Thyroid gland (tissue), 4 donors: ENCODE measurements at places on chromosomes 7 and 10. TPM values are rescaled to one million over a fixed set of nuclear protein-coding genes. Genes with fewer than 3 reads are reported as not detected.

CALHM3 gene
- total RNA-seq, result not detected

TRIM50 gene
- total RNA-seq, result 1.0 TPM

LRRD1 gene
- total RNA-seq, result 0.29 TPM

CYP2W1 gene
- total RNA-seq, result not detected

GPNMB gene
- total RNA-seq, result 63.8 TPM

CACNA2D1 gene
- total RNA-seq, result 128 TPM

DNA sequence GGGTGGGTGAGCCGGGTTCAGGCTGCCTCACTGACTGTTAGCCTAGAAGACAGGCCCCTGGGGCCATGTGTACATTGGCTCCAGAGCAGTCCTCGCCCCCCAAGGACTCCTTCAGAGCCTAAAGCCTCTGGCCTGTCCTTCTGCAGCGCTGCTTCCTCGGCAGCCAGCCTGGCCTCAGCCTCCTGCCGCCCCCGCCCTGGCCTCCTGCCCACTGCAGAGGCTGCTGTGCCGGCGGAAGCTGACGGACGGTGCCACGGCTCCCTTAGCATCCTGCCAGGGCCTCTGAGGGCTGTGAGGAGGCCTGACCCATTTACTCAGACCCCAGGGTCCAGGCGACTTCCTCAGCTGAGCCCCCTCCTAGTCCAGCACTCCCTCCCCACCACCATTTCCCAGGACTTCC, 4.9 kb downstream of the SRRM3 start:
- H3K27me3 ChIP-seq, result no peaks in the 10 kb centered on the region
- no peaks in the 10 kb centered on the region for H3K36me3 ChIP-seq
- H3K4me1 ChIP-seq, result no peaks in the 10 kb centered on the region
- no peak for DNase-seq
- no peak overlapping the region for H3K4me3 ChIP-seq

DNA sequence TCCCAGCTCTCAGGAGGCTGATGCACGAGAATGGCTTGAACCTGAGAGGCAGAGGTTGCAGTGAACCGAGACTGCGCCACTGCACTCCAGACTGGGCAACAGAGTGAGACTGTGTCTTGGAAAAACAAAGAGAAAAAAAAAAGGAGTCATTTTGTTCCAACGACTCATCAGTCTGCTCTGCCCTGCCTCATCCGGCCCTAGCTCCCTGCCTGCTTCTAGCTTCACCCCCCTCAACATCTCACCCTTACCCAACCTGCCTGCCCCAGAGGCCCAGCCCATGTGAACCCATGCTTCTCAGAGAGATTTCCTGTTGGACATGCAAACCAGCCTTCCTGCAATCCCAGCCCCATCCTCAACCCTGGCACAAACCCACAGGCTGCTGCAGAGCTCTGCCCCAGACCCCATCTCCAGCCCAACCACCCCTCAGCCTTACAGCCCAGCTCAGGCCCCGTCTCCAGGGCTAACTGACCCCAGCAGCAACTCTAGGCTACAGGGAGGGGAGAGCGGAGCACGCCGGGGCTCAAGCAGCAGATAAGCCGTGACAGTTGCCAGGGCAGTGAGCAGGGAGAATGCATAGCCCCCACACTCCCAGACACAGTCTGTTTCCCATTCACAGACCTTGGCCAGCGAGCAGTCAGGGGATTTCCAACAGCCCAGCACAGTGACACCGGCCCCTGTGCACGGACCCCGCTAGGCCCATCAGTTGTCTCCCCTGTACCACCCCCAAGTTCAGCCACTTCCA, 86.0 kb upstream of the KCTD7 start:
- no peaks in the 10 kb centered on the region for H3K27me3 ChIP-seq
- peaks cover 19% of the 10 kb centered on the region for H3K36me3 ChIP-seq
- DNase-seq, result peak; percentile 64
- peaks cover 11% of the 10 kb centered on the region for H3K4me1 ChIP-seq

GRCh38 chr7:30930621-30931020, 19.0 kb downstream of the AQP1 start:
- H3K27me3 ChIP-seq, result no peaks in the 10 kb centered on the region
- no peaks in the 10 kb centered on the region for H3K4me1 ChIP-seq
- DNase-seq, result no peak
- no peaks in the 10 kb centered on the region for H3K36me3 ChIP-seq
- no peak overlapping the region for H3K4me3 ChIP-seq
- no peak overlapping the region for H3K27ac ChIP-seq

- no peak overlapping the region for H3K27ac ChIP-seq
- H3K36me3 ChIP-seq, result no peaks in the 10 kb centered on the region
- H3K4me1 ChIP-seq, result no peaks in the 10 kb centered on the region
- DNase-seq, result no peak
- H3K27me3 ChIP-seq, result no peaks in the 10 kb centered on the region
Measured at GRCh38 chr7:31518766-31519165, 4.9 kb downstream of the ITPRID1 start.

DNA sequence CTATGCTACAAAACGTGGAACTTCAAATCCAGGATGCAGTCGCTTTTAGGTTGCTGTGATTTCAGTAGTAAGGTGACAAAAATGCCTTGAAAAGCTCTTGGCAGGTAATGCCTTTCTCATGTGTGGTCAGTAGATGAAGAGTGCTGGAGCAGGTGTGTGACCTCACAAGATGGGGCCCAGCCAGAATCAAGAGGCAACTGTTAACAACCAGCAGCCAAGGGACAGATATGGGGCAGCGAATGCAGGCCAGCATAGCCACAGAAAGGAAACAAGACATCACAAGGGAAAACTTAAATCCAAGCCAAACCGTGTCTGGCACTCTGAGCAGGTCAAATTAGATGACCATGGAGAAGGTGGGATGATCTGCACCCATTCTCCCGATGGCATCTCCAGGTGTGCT, 12.3 kb downstream of the HUS1 start:
- H3K4me3 ChIP-seq, result no peak overlapping the region
- no peak overlapping the region for H3K27ac ChIP-seq
- H3K36me3 ChIP-seq, result peaks cover 35% of the 10 kb centered on the region
- no peak for DNase-seq

GRCh38 chr7:137590756-137591305, 247.3 kb upstream of the PTN start:
- peak; percentile 49 for DNase-seq
- no peaks in the 10 kb centered on the region for H3K27me3 ChIP-seq
- no peak overlapping the region for H3K4me3 ChIP-seq
- peaks cover 46% of the 10 kb centered on the region for H3K4me1 ChIP-seq
- H3K27ac ChIP-seq, result peak overlapping the region; percentile 85
- H3K36me3 ChIP-seq, result no peaks in the 10 kb centered on the region

- DNase-seq, result no peak
- no peak overlapping the region for H3K4me3 ChIP-seq
- H3K4me1 ChIP-seq, result peaks cover 7% of the 10 kb centered on the region
Measured at GRCh38 chr10:28985137-28985885, 303.6 kb upstream of the LYZL1 start.

DNA sequence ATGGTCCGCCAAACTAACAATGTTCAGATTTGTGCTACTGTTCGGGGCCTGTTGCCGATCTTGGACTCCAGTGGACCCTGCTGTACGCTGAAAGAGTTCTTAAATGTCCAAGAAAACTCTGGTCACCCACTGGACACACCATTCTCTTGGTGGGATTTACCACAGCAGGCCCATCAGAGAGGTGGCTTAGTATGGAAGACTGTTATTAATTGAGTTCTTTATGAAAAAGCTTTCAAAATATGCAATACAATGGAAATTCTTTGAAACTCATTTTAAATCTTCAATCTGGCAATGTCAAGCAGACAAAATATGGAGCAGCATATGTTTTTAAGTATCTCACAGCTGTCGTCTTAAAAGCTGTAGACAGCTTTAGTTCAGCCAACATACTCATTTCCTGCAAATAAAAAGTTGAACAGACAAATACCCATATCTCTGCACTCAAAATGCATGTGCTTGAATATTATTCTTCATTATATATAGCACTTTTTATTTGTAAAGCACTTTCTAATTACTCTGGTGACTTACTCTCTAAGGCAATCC, 37.4 kb upstream of the GRM8 start:
- H3K4me3 ChIP-seq, result no peak overlapping the region
- H3K4me1 ChIP-seq, result no peaks in the 10 kb centered on the region
- DNase-seq, result no peak
- no peaks in the 10 kb centered on the region for H3K36me3 ChIP-seq

DNA sequence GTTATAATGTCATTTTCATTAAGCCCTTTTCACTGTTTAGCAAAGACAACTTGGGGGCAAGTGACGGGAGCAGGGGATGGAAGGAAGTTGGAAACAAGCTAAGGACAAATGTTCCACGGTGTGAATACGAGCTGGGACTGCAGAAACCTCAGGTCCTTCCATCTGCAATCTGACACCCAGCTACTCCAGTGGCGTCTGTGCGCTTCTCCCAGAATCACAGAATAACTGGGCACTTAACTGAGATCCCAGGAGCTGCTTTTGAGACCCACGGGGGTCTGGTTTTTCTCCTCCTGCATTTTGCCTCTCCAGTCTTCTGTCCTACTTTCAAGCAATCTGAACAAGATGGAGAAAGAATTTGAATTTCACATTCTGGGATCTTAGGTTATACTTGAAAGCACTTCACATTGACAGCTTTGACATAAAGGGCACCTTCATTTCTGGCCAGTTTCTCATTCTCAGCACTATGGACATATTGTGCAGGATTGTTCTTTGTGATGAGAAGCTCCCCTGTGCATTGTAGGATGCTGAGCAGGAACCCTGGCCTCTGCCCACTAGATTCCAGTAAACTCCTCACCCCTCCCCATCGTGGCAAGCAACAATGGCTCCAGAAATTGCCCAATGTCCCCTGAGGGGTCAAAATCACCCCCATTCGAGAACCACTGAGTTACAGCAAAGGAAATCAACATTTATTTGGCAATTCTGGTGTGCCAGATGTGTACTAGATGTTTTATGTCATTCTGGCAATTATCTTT, 194.1 kb downstream of the CACNB2 start:
- DNase-seq, result no peak
- no peak overlapping the region for H3K27ac ChIP-seq
- H3K4me3 ChIP-seq, result no peak overlapping the region
- H3K4me1 ChIP-seq, result no peaks in the 10 kb centered on the region
- H3K36me3 ChIP-seq, result no peaks in the 10 kb centered on the region
- H3K27me3 ChIP-seq, result no peaks in the 10 kb centered on the region

DNA sequence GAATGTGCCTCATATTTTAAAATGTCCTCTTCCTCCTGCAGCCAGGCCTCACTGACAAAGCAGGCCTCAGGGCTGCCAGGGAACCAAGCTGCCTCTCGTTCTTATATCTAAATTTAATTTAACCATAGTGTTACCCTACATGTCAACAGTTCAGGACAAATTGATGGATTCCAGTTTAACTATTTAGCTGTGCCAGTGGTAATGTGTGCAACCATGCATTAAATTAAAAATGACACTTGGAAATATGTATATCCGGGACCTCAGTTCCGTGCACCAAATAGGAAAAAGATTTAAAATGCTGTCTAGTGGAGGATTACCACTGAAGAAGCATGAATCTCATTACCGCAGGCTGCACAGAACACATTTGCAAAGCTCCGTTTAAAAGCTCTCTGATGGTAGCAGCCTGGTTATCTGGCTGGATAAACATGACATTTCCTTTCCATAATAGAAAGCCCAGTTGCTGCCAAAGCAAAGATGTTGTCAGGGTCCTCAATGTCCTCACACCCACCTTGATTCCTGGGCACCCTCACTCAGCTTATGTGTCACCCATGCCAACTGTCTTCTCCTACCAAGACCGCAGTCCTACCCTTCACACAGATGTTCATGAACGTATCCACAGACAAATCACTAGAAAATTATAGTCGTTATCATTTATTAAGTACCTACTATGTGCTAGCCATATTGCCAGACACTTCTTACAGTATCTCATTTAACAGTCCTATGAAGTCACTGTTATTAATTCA, 73.3 kb upstream of the FRMD4A start:
- no peaks in the 10 kb centered on the region for H3K4me1 ChIP-seq
- DNase-seq, result no peak

GRCh38 chr10:126509182-126509581, 120.9 kb upstream of the ADAM12 start:
- H3K4me3 ChIP-seq, result no peak overlapping the region
- H3K27ac ChIP-seq, result no peak overlapping the region
- no peaks in the 10 kb centered on the region for H3K4me1 ChIP-seq
- H3K36me3 ChIP-seq, result no peaks in the 10 kb centered on the region

DNA sequence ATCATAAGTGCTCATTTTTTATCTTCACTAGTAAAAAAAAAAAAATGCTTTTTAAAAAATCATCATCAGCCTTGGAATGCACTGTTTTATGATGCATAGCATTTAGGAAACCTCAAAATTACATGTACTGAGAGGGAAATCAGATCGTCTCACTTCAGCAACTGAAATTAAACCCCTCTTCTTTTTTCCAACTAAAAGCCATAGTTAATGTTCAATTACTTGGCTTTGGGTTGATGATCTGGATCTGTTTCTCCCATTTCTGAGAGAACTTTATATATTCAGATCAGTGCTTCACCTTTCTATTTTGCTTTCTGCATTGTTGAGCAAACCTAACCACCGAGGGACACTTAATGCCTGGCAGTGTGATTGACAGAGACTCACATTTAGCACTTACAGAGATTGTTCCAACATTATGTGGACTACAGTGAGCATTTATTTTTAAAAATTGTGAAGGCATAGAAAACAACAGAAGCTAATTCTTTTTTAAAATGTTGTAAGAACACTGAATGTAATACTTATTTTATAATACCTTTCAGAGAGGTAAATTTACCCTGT, 678.4 kb downstream of the PHTF2 start:
- no peaks in the 10 kb centered on the region for H3K36me3 ChIP-seq
- no peaks in the 10 kb centered on the region for H3K4me1 ChIP-seq
- no peak overlapping the region for H3K27ac ChIP-seq
- H3K4me3 ChIP-seq, result no peak overlapping the region

DNA sequence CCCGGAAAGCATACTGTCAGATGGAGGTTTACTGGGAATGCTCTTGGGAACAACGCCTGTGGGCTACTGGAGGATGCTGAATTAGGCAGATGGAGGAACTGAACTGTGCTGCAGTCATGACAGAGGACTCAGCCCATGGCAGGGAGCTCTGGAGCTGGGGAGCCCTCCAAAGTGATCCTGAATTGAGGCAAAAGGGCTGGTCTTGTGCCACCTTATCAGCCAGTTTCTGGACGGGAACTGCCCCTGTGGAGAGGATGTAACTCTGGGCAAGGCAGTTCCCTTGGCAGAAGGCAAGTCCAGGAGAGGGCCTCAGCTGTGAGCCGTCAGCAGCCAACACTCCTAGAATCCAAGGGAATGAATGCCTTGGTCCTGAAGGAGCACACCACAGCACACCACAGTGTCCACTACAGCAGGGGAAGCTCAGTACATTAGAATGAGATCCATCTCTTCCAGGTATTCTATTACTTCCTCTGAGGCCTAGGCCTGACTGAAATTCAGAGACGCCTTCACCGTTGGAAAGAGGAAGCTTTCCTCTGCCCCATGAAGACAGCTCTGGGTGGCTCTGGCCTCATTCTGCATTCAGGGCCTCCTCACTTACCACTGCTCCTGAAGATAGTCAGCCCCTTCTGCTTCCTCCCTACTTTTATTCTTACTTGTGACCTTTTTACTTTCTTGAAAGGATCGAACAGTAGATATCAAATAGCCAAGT, 139.6 kb upstream of the GPR26 start:
- H3K4me3 ChIP-seq, result no peak overlapping the region
- no peaks in the 10 kb centered on the region for H3K27me3 ChIP-seq
- H3K4me1 ChIP-seq, result no peaks in the 10 kb centered on the region
- no peak for DNase-seq
- H3K27ac ChIP-seq, result no peak overlapping the region
- H3K36me3 ChIP-seq, result no peaks in the 10 kb centered on the region
